ENCODE measurements at places on chromosomes 11 and 22. TPM values are rescaled to one million over a fixed set of nuclear protein-coding genes. Genes with fewer than 3 reads are reported as not detected.
A peak's percentile ranks its signal among the peaks of the same experiment; 100 is the strongest.

DNA sequence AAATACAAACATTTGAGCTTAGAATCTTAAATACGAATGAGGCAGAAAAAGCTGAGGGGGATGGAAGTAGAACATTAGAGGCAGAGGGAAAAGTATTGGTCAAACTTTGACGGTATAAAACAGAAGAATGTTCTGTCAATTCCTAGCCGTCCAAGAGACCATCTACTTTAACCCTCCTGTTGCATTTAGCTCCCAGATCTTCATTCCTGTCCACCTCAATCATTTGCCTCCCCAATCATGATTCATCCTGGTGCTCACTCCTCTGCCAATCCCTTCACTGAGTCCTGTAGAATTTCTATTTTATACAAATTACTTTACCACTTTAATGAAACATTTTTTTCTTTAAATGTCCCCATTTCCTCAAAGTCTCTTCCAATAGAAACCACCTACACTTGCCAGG, 28.2 kb downstream of the C2CD3 start:
- no peak for DNase-seq

DNA sequence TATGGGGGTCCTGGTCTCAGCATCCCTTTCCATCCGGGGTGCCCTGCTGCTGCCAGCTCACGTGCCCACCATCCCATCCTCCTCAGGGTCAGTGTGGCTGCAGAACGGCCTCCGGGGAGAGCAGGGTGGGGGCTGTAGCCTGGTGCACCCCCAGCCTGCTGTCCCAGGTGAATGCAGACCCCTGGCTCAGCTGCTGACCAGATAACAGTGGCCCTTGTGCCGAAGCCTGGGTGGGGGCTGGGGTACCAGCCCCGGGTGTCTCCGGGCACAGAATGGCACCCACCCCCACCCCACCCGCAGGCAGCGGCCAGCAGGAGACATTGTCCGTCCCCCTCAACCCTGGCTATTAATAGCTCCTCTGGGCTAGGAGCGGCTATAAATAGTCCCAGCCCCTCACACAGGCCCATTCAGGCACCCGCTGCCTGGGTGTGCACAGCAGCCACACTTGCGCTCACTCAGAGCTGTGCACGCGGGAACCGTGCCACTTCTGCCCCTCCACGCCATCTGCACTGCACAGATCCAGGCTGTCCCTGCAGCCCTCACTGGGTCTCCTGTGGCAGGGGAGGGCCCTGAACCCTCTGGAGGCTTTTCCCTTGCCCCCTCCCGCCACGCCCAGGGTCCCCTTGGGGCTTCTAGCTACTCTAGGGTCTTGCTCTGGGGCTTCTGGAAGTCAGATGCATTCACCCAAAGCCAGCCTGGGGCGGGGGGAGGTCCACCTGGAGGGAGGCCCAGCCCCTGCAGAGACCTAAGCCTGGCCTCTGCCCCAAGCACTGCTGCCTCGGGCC, 18.7 kb downstream of the CRELD2 start:
- no peak for DNase-seq

GRCh38 chr22:50274311-50274710, 4.1 kb upstream of the MAPK11 start:
- DNase-seq, result peak; percentile 65

DNA sequence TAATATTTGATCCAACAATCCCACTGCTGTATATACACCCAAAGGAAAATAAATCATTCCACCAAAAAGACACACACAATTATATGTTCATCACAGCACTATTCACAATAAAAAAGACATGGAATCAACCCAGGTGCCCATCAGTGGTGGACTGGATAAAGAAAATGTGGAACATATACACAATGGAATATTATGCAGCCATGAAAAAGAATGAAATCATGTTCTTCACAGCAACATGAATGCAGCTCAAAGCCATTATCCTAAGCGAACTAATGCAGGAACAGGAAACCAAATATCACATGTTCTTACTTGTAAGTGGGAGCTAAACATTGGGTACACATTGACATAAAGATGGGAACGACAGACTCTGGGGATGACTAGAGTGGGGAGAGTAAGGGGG, 1.1 kb upstream of the OR2D3 start:
- DNase-seq, result no peak

GRCh38 chr22:27853424-27853823, 51.9 kb upstream of the MN1 start:
- no peak for DNase-seq

- no peak for DNase-seq
Observed at GRCh38 chr11:32722255-32722654, 72.2 kb downstream of the CCDC73 start.

DNA sequence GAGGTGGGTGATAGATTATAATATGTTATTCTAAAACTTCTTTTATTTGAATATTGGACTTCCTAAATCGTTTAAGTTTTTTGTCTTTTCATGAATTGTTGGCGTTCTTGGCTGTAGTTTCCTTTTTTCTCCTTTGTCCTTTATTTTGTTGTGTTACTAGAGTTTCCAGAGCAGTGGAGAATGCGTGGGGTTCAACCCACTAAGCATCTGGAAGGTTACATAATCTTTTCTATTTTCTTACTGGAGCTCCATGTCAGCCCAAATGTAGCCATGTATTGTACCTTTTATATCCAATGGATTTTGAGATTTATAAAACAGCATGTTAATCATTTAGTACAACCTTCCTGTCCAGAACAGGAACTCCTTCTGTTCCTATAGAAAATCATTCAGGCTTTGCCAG, 63.2 kb downstream of the PPP6R3 start:
- no peak for DNase-seq

GRCh38 chr11:31218847-31219246, 150.7 kb downstream of the DCDC1 start:
- no peak for DNase-seq

DNA sequence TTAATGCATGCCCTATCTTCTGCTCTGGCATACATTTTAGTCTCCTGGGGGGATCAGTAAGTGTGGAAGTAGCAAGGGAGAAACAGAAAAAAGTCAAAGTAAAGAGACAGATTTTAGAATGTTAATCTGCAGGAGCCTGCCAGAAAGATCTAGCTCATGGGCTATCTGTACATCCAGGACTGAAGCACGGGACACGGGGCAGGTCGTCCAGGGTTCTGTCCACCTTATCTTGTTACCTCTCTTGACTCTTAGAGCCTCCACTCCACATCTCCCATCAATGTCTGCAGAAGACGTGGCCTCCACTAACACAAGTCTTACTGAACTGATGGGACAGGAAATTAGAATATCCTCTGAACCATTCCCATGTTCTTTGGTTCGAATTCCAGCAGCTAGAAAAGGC, 1.7 kb upstream of the SLC43A3 start:
- DNase-seq, result no peak

DNA sequence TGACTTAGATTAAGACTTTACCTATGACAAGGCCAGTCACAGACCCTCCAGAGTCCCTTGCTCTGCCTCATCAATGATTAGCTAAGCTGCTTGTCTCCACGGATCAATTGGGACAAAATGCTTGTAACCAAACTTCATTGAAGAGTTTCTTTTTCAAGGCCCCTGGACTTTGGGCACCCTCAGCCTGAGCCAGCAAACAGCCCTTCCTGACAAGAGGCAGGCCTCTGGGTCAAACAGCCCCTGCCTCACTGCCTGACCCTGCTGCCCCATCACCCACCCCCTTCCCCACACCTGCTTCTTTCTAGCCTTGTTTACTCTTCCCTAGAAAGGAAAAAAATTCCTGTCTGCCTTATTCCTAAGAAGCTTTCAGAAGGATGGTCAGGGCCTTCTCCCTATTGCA, 26.3 kb upstream of the CDON start:
- DNase-seq, result no peak

DNA sequence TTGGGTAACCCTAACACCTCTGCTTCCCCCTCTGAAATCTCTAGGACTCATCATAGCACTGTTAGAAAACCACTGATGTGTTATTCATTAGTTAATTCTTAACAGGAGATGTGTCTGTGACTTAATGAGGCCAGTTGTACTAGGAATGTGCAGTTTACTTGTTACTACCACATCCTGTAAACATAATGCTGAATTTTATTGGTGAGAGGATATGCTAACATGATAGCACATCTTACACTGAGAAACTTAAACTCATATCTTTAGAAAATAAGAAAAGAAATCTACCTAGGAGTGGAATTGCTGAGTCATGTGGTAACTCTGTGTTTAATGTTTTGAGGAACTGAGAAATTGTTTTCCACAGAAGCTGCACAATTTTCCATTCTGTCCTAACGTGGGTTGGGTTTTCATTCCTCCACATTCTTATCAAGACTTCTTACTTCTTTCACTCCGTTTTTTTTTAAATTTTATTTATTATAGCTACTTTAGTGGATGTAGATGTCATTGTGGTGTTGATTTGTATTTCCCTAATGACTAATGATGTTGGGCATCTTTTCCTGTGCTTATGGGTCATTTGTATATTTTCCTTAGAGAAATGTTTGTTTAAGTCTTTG, 33.7 kb downstream of the RNF121 start:
- DNase-seq, result no peak

Gene TRIM68
- 4.9 TPM for total RNA-seq

Gene OR6A2
- 0.24 TPM for total RNA-seq

Gene MIAT
- 0.39 TPM for total RNA-seq

Gene APLNR
- total RNA-seq, result not detected

Gene FAT3
- 1.3 TPM for total RNA-seq

Data from RPMI7951 (cell line).